NCI-H1105 treated with DMSO at 0.1 percent for 48 hours (cell line): ENCODE measurements at places on chromosomes 11 and 22.

DNA sequence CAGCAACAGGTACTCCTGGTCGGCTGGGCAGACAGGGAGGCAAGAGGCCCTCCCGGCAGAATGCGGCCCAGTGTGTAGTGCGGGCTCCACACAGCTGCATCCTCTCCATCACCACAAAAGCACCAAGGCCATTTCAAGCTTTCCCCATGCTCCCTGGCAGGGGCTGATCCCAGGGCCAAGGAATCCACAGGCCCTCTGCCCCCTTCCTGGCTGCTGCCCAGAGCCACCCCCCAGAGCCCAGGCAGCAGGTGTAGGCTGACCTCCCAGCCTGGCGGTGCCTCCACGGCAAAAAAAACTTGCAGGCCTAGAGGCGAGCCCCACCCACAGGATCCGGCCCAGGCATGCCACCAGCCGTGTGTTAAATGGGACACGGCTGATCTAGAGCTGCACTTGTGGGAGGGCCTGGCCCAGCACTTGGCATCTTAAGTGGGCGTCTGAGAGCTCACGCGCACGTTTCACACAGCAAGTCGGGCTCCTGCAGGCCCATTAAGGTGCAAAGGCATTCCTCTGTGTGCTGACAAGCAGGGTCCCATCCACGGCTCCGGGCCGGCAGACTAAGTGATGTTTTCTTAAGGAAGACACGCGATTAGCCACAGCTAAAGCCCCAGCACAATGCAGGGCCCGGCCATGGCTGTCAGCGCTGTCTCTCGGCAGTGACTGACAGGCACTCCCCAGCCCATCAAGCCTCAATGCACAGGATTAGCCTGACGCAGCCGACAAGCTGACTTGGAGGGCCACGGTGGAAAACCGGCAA, 19.8 kb upstream of the GNB1L start:
- peak; percentile 64 for DNase-seq

- DNase-seq, result no peak
Observed at GRCh38 chr22:26592421-26592891, 2.5 kb upstream of the TPST2 start.

GRCh38 chr22:25645266-25645665, 80.8 kb downstream of the GRK3 start:
- DNase-seq, result no peak

DNA sequence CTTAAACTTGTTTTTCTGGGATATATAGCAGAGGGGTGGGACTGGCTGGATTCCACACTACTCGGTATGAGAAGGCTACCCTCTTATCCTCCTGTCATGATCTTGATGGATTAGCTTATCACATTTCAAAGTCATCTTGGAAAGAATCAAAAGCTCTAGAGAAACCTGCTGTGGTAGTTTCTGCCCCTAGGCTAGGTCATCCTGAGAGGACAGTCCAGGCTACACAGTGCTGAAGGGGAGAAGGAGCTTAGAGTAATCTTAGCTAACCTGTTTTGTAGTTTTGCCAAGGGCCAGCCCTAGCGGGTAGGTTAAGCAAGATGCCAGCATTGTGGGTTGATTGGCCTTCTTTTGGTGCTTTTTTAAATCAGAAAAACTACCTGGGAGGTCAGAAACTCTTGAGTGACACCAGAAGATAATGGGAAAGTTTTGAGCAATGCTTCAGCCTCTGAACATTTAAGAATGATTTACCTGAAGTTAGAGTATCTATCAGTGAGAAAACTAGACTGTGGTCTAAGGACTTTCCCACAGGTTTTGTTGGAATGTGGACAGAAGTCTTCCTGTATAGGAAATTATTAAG, 21.3 kb downstream of the PIWIL4 start:
- no peak for DNase-seq

DNA sequence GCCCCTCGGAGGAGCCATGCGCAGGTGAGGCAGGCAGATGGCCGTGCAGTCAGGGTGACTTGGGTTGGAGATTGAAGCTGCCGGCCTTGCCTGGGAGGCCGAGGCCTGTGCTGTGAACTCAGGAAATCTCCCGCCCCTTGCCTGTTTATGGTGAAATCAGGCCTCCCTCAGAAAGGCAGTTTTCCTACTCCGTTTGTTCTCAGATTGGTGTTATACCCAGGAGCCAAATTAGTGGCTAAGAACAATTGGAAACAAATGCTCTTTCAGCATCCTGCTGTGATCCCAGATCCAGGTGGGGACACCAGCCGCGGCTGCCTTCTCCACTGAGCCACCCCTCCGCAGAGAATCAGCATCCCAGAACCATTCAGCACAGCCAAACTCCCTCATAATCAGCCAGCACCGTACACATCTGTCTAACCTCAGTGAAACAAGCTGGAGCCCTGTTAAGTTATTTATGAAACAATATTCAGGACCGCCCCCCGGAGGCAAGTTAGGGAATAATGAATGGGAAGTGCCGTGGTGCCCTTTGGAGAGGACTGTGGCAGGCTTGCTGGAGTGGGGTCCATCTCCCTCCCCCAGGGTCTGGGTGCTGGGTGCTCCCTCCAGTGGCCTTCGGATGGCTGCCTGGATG, 60.0 kb downstream of the PKNOX2 start:
- no peak for DNase-seq
